ENCODE measurements at places on chromosomes 11 and 22.
A peak's percentile ranks its signal among the peaks of the same experiment; 100 is the strongest.

- no peaks in the 10 kb centered on the region for H3K4me1 ChIP-seq
- H3K4me3 ChIP-seq: no peak overlapping the region
- no peaks in the 10 kb centered on the region for H3K27me3 ChIP-seq
Measured at GRCh38 chr11:11349870-11350337, 3.1 kb downstream of the CSNK2A3 start.

DNA sequence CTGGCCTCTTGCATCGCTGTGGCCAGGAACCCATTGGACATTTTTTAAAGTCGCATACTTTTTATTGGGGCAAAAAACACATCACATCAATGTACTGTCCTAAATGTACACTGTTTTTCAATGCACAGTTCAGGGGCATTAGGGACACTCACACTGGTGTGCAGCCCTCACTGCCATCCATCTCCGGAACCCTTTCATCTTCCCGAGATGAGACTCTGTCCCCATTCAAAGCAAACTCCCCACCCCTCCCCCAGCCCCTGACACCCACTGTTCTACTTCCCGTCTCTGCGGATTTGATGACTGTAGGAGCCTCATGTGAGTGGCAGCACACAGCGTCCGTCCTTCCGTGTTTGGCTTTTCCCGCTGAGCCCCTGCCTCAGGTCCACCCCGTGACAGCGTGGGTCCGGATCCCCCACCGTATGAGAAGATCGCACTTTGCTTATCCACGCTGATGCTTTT lies 41.8 kb upstream of the TH start:
- peak overlapping the region; percentile 27 for H3K4me3 ChIP-seq
- H3K27ac ChIP-seq: peak overlapping the region; percentile 52
- DNase-seq: peak; percentile 45
- H3K4me1 ChIP-seq: peaks cover 13% of the 10 kb centered on the region
- H3K36me3 ChIP-seq: no peaks in the 10 kb centered on the region
- no peaks in the 10 kb centered on the region for H3K27me3 ChIP-seq

GRCh38 chr11:86063536-86063935 lies 5.3 kb downstream of the PICALM start:
- H3K27ac ChIP-seq: peak overlapping the region; percentile 98
- peaks cover 68% of the 10 kb centered on the region for H3K4me1 ChIP-seq
- DNase-seq: no peak
- peaks cover 32% of the 10 kb centered on the region for H3K36me3 ChIP-seq
- peak overlapping the region; percentile 100 for H3K4me3 ChIP-seq

- H3K27me3 ChIP-seq: no peaks in the 10 kb centered on the region
- H3K4me1 ChIP-seq: no peaks in the 10 kb centered on the region
- no peaks in the 10 kb centered on the region for H3K36me3 ChIP-seq
- no peak overlapping the region for H3K27ac ChIP-seq
- no peak overlapping the region for H3K4me3 ChIP-seq
Measured at GRCh38 chr22:47663615-47664605, 901.5 kb downstream of the TBC1D22A start.

GRCh38 chr11:120128392-120129119 lies 9.4 kb downstream of the TRIM29 start:
- H3K4me1 ChIP-seq: no peaks in the 10 kb centered on the region
- H3K27me3 ChIP-seq: peaks cover 4% of the 10 kb centered on the region
- DNase-seq: no peak
- no peaks in the 10 kb centered on the region for H3K36me3 ChIP-seq

DNA sequence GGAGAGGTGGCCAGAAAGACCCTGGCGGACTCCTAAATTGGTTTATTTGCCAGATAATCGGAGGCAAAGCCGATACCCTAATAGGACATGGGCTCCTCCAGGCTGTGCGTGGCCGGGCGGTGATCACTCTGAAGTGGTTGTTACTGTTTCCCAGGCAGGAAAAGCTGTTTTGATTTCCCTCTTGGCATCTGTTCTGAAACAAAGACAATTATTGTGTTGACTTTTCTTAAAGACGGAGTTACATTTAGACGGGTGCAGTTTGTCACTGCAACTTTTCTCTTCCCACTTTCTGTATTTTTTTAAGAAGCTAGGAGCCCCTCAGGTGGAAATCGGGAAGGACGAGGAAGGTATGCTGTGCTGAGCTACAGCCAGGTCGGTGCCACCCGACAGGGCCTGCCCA lies 1288.4 kb downstream of the BRD1 start:
- no peak overlapping the region for H3K4me3 ChIP-seq
- no peaks in the 10 kb centered on the region for H3K4me1 ChIP-seq
- H3K27ac ChIP-seq: no peak overlapping the region
- DNase-seq: no peak
- H3K27me3 ChIP-seq: no peaks in the 10 kb centered on the region
- H3K36me3 ChIP-seq: no peaks in the 10 kb centered on the region

GRCh38 chr11:68528630-68529029 lies 68.1 kb downstream of the PPP6R3 start:
- H3K36me3 ChIP-seq: peaks cover 52% of the 10 kb centered on the region
- H3K27me3 ChIP-seq: no peaks in the 10 kb centered on the region
- H3K4me3 ChIP-seq: no peak overlapping the region
- peaks cover 64% of the 10 kb centered on the region for H3K4me1 ChIP-seq

DNA sequence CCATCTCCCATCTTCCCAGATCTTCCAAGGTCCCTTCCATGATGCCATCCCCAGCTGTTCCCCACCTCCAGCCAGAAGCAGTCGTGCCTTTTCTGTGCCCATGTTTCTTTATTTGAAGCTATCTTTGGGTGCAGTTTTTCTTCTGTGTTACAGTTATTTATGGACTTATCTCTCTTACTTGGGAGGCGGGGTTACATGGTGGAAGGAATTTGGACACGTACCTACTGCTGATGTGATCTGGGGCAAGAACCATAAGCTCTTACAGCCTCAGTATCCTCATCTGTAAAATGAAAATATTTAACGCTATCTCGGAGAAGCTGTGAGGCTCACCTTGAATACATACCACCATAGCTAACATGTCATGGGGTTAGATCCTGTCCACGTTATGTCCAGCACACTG lies 98.9 kb downstream of the ZBTB16 start:
- no peak for DNase-seq
- H3K4me3 ChIP-seq: no peak overlapping the region
- H3K27me3 ChIP-seq: no peaks in the 10 kb centered on the region
